Choroid plexus epithelial cell (primary cell): ENCODE measurements at places on chromosomes 7 and 10.

- DNase-seq = peak; percentile 10
These were observed 185.7 kb upstream of the AUTS2 start for GRCh38 chr7:69412331-69413146.

GRCh38 chr10:104036518-104037260, 49.0 kb downstream of the COL17A1 start:
- DNase-seq = no peak

DNA sequence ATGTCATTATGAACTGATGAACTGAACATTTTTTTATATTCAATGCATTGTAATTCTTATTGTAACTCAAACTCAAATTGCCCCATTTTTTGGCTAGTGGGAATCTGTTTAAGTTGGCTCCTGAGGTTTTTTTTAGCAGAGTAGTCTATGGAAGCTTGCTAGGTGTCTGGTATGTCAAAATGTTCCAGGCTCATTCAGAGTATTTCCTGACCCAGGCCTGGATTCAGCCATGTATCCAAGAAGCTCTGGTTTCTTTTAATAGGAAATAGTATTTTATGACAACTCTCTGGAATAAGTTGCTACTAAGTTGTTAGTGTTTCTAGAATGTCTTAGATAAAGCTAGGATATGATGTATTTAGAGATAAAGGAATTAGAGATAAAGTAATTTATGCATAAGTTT, 288.0 kb downstream of the ARL4A start:
- DNase-seq = no peak

DNA sequence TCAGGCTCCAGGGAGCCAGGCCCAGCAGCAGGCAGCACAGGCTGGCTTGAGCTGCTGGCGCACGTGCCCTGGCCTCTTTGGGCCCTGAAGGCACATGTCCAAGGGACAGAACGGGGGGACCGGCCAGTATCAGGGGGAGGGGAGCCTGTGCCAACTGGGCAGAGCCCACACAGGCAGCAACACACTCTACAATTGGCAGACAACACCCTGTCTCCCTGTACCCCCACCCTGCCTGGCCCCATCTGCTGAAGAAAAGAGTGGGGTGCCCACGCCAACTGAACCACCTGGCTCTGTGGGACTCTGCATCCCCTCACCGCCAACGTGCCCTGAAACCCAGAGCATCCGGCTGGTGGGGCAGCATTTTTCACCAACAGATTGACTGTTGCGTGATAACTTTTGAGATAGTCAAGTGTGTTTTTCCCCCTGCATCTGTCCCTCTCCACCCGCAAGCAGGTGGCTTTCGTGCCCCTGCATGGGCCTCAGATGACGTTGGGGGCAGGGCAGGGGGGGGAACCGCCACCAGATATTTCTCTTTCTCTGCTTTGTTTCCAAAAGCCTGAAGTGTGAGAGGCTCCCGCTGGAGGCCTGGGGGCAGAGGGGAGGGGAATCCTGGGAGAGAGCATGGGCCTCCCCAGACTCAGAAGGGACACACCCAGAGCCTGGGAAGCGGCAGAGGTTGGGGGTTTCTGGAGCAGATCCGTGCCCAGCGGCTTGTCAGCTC, 21.8 kb downstream of the SLIT1 start:
- no peak for DNase-seq

DNA sequence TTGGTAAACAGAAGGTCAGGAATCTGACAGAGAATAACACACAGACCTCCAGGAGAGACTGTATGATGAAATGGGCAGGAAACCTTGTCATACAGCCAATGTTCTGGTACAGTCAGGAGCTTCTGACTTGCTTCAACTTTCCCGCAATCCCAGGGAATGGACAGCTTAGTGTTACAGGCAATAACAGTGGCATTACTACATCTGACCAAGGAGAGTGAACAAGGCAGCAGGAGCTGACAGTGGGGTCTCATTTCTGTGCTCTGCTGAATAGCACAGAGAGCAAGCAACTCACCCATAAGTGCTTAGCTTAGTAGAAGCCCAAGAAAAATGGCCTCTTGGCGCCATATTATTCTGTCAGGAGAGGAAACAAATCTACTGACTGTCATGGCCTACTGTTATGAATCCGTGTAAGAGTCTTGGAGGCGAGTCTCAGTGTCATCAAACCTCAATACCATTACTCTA, 186.2 kb upstream of the MTPN start:
- no peak for DNase-seq

DNA sequence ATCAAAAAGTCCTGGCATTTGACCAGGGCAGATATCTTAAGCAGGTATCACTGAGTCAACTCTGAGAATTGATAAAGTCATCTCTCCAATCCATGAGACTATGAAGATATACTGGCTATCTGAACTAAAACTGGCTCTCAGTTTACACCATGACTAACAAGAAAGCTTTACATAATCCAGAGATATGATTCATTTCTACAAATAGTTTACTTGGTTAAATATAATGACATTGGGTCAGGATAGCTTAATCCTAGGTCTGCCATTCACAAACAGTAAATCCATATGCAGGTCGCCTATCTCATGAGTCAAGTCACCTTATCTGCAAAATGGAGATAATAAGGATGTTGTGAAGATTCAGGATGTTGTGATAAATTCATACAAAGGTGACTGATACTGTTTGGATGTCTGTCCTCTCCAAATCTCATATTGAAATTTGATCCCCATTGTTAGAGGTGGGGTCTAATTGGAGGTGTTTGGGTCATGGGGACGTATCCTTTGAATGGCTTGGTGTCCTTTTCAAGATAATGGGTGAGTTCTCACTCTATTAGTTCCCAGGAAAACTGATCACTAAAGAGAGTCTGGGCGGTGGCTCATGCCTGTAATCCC, 117.4 kb downstream of the JMJD1C start:
- no peak for DNase-seq

DNA sequence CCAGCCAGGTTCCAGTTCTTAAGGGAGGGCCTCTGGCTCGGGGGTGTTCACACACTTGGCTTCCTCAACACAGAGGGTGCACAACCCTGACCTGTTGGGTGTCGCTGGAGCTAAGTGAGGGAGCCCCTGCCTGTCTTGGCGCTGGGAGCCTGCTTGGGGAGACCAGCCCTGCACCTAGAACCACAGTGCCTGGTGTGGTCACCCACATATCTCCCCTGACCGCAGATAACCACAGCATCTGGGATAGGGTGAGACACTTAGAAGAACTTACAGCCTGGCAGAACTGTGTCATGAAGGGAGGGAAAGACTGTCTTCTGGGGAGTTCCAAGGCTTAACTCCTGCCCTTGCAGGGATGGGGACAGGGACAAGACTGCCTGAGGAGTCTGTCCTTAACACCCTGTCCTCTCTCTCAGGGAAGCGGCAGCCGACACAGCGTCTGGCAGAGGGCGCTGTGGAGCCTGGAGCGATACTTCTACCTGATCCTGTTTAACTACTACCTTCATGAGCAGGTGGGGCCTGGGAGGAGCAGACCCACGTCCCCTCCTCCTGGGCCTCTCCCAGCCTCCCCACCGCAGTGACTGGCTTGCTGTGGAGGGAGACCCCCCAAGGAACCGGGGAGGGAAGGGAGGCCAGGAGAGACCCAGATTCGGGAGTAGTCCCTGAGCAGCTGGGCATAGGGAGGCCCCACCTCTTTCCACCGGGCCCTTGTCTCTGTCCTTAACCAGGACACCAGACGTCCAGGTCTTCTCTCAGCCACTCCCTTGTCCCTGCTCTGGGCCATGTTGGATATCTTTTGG, 59.0 kb downstream of the PALD1 start:
- no peak for DNase-seq

- peak; percentile 29 for DNase-seq
These were observed 6.1 kb upstream of the CREB5 start for GRCh38 chr7:28406192-28406591.

DNA sequence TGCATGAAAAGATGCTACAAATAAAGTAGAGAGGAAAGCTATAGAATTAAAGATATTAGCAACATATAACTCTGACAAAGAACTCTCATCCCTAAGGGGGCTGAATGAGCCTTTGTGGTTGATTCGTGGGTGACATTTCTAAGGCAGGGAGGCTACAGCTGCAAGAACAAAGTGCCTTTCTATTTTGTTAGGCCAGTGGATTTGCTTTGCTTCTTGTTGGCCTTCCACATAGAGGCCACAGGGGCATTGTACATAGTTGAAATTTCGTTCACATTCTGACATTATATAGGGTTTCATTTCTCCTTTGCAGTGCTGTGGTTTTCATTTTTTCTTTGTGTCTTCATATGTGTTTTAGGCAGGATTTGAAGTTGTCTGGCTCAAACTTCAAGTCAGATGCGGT, 819.2 kb upstream of the C7orf33 start:
- DNase-seq = no peak

DNA sequence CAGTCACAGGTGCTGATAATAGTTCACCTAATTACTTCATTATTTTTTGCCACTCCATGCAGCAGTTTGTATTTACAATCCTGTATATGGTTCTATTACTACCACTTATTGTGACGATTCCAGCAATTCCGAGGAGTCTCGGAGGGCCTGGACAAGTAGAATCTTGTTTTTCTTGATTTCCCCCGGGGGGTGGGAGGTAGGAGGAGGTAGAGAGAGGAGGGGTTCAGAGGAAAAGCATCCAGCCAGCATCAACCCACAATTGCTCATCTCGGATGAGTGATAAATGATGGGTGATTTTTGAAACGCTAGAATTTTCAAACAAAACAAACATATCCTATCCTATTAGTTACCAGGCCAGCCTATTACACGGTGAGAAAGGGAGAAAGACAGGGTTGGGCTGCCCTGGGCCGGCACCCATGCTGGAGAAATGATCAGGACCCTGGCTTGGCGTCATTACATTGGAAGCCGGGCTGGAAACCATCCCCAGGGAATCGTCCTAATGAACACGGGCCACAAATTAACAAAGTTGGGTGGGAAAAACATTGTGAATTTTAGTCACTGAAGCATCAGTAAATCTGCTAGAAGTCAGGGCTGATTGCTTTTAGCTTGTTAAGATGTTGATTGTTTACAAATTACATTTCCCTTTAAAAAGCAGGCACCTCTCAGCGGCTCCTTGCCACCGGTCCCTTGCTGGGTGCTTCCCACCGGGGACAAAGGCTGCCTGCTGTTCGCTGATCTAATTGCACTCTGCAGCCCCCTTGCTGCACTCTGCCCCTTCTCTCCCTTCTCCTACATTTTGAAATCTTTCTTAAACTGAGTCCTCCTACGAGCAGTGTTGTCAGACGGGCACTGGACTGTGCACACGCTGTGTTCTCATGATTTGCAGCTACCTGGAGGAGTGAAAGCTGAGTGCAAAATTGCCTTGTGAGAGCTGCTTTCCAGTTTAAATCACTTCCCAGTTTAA, 95.5 kb downstream of the FAM204A start:
- DNase-seq = no peak

- DNase-seq = no peak
These were observed 224.3 kb upstream of the PHYHIPL start for GRCh38 chr10:58952162-58952601.
